ENCODE measurements at places on chromosomes 6 and 20. TPM values are rescaled to one million over a fixed set of nuclear protein-coding genes. Genes with fewer than 3 reads are reported as not detected.
A peak's percentile ranks its signal among the peaks of the same experiment; 100 is the strongest.

Gene ADGRG6
- 28.8 TPM for total RNA-seq

Gene PHACTR1
- total RNA-seq: not detected

Gene EDN3
- total RNA-seq: not detected

GRCh38 chr6:168575346-168576098 lies 134.5 kb downstream of the SMOC2 start:
- H3K4me1 ChIP-seq: no peaks in the 10 kb centered on the region
- H3K36me3 ChIP-seq: no peaks in the 10 kb centered on the region
- DNase-seq: no peak
- H3K4me3 ChIP-seq: no peak overlapping the region
- peaks cover 50% of the 10 kb centered on the region for H3K27me3 ChIP-seq

DNA sequence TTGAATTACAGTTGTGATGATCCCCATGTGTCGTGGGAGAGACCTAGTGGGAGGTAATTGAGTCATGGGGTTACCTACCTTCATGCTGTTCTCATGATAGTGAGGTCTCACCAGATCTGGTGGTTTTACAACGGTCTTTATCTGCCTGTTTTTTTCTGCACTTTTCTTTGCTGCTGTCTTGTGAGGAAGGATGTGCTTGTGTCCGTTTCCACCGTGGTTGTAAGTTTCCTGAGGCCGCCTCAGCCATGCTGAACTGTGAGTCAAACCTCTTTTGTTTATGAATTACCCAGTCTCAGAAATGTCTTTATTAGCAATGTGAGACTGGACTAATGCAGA lies 6.5 kb upstream of the RANBP9 start:
- peaks cover 5% of the 10 kb centered on the region for H3K4me1 ChIP-seq
- no peak for DNase-seq
- H3K36me3 ChIP-seq: peaks cover 6% of the 10 kb centered on the region
- no peak overlapping the region for H3K4me3 ChIP-seq

DNA sequence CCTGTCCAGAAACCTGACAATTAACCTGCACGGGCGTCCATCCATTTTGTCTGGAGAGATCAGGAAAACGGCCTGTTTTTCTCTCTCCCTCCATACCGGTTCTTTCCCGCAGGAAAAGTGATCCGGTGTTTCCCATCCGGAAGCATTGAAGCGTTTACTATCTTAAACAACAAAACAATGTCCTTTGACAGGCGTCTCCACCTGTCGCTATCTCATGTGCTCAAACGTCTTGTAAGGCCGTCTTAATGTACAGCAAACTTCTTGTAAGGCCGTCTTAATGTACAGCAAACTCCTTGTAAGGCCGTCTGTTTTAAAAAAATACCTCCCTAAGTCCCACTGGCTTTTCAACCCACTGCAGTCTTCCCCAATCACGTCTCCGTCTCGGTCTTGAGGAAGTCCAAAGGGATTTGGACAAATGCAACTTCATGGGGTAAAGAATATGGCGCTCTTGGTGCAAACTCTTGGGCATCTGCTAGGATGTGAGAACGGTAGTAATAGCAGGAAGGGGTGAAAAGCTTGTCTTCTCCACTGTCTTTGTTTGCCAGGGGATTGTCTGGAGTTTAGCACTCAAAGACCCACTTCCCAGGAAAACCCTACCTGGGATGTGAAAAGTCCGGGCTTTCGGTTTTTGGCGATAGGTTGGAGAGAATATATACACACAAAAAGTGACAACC lies 29.9 kb upstream of the TRIM27 start:
- H3K4me3 ChIP-seq: peak overlapping the region; percentile 77
- H3K27ac ChIP-seq: peak overlapping the region; percentile 51
- H3K4me1 ChIP-seq: peaks cover 7% of the 10 kb centered on the region
- DNase-seq: peak; percentile 22

DNA sequence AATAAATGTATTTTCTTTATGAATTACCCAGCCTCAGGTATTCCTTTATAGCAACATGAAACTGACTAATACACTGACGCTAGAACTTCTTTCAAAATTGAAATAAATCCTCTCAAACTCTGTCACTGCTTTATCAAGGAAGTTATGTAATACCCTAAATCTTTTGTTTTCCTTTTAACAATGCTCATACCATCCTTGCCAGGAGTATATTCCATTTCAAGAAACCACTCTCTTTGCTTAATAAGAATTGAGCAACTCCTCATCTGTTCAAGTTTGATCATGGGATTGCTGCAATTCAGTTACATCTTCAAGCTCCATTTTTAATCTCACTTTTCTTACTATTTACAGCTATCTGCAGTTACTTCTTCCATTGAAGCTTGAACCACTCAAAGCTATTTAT lies 707.6 kb upstream of the MARCKS start:
- no peaks in the 10 kb centered on the region for H3K36me3 ChIP-seq
- DNase-seq: peak; percentile 9
- H3K27ac ChIP-seq: no peak overlapping the region
- H3K27me3 ChIP-seq: no peaks in the 10 kb centered on the region
- H3K4me1 ChIP-seq: no peaks in the 10 kb centered on the region
- H3K4me3 ChIP-seq: no peak overlapping the region
